Hematopoietic multipotent progenitor cell treated with erythropoietin and hydrocortisone succinate and interleukin-3 and kit ligand, for 4 days (in vitro differentiated cells): ENCODE measurements at places on chromosomes 4 and X.

- peak; percentile 36 for DNase-seq
Measured at GRCh38 chr4:185143601-185143969, 519 bp downstream of the SLC25A4 start.

- no peak for DNase-seq
Measured at GRCh38 chrX:101659601-101660063, at the start of gene ARMCX2. ARMCX2 (minus strand) TSS chrX:101659850; CDS start chrX:101657588, 2,262 bp downstream.

DNA sequence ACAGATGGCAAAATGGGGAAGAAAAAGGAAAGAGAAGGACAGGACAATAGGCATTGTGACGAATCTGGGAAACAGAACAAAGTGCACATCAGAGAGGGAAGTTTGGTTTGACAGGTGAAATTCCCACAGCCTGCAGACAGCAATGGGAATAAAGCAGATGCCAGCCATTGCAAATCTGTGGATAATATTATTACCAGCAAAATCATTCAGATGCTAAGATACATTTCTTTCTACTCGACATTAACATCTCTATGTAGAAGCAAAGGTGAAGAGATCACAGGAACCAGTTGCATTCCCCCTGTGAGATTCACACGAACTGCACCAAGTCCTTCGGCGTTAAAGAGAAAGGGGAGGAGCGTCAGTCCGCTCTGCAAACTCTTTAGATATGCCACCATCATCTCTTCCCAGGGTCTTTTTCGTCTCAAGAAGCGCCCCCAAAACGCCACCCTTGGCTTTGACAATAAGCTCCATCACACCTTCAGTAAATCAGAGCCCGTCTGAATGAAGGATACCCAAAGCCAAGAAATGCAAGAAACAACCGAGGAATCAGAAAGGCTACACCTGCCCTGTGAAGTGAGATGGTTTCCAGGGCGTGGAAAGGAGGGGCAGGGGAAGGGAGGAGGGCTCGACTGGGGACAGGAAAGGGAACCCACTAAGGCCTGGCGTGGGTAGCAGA lies 1.9 kb downstream of the NEUROG2 start:
- DNase-seq = no peak

- DNase-seq = no peak
Measured at GRCh38 chr4:80611678-80611979, 276.1 kb downstream of the CFAP299 start.

- no peak for DNase-seq
Measured at GRCh38 chrX:22795671-22796070, 204.1 kb upstream of the DDX53 start.

GRCh38 chr4:960636-961350 lies 12.6 kb downstream of the DGKQ start:
- no peak for DNase-seq

DNA sequence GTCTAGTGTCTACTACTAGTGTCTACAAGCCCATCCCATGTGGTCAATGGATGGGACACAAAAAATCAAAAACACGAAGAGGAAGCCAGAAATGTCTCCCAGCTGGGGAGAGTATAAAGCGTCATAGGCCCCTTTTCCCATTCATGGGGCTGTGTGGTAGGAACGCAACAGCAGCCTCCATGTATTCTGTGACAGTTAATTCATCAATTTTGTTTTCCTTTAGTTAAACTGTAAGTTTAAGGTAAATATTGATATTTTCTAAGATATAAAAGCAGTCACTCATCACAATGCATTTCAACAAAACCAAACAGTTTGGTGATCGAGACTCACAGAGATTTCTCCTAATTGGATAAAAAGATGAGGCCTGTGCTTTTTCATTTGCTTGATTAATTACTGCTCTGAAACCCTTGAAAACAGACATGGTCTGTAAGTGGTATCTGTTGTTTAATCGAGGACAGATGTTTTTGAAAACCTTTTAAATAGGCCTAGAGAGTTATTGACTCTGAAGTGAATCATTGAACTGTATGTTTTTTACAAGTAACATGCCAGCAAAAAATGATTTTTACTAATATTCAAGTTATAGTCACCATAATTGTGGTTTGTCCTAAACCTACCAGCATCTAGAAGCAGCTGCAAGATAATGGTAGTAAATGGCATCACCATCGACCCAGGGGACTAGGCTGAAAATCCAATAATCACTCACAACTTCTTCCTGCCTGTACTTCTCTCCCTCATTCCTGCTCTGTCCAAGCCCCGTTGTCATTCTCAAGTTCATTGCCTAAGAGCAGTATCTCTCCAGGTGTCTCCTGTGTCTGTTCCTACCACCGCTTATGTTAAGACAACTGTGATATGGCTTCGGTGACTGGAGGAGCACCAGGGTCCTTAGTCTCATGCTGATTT lies 87.7 kb upstream of the SHISA3 start:
- no peak for DNase-seq

GRCh38 chr4:8235224-8235623 lies 34.3 kb upstream of the HTRA3 start:
- DNase-seq = no peak

- peak; percentile 13 for DNase-seq
Measured at GRCh38 chrX:134469486-134469885, 9.5 kb downstream of the HPRT1 start.

GRCh38 chrX:47232803-47233332 lies at the start of gene USP11:
USP11 (plus strand) TSS chrX:47233009; CDS start chrX:47233044, 35 bp downstream.
- peak; percentile 87 for DNase-seq

DNA sequence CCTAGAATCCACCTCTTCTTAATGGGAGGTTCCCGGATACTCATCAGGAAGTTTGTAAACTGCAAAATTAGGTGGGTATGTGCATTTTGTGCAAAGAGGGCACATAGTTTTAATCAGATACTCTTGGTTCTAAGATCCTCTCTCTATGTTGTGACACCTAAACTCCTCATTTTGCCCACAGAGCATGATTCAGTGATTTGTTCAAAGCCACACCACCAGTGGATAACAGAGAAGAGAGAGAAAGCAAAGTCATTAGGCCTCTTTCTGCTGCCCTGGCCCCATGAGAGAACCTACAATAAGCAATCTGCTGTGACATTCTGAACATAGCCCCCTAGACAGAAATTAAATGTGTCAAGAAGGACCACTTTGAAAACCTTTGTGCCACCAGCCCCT lies 72.3 kb upstream of the STIM2 start:
- DNase-seq = peak; percentile 36

DNA sequence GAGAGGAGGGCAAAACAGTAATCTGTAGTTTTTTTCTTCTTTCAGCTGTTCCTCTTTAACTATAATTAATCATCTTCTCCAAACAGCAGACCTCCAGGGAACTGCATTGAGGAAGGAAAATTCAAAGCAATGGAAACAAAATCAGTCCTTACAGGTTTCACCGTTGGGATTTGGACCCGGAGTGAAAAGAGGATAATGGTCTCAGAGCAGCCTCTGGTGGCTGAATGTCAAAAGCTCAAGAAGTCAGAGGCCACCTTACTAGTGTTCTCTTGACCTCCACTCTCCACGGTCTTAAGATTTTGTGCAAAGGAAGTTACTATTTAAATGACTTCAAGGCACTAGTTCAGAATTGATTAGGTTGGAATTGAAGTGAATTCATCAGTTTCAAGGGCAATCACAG lies 16.0 kb upstream of the MID1 start:
- DNase-seq = peak; percentile 30

DNA sequence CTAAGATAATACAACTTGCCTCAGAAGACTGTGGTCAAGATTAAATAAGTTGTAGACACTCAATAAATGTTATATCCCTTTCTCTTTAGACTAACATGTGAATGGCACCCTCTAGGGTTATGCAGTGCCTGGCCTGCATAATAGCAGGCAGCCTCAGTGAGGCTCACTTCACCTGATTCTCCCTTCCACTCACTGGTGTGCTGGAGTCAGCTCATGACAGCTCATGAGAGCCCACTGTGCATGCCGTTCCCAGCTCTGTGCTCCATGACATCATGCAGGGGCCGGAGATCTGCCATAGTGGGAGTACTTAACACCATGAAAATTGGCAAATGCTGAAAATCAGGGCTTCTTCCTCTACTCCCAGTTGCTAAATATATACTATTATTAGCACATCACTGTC lies 64.5 kb downstream of the TEC start:
- no peak for DNase-seq

GRCh38 chr4:74096265-74096980 lies 2.6 kb downstream of the CXCL2 start:
- DNase-seq = peak; percentile 60

GRCh38 chr4:16123356-16124084 lies 39.7 kb upstream of the PROM1 start:
- no peak for DNase-seq

GRCh38 chrX:45740291-45740690 lies 539.6 kb upstream of the DIPK2B start:
- no peak for DNase-seq

- no peak for DNase-seq
Measured at GRCh38 chr4:87529187-87529586, at the start of gene SPARCL1. SPARCL1 (minus strand) TSS chr4:87529376; CDS start chr4:87499574, 29,802 bp downstream.

- no peak for DNase-seq
Measured at GRCh38 chr4:36422607-36423006, 141.2 kb downstream of the DTHD1 start.

GRCh38 chr4:65023883-65024670 lies 614.8 kb upstream of the TECRL start:
- peak; percentile 34 for DNase-seq

DNA sequence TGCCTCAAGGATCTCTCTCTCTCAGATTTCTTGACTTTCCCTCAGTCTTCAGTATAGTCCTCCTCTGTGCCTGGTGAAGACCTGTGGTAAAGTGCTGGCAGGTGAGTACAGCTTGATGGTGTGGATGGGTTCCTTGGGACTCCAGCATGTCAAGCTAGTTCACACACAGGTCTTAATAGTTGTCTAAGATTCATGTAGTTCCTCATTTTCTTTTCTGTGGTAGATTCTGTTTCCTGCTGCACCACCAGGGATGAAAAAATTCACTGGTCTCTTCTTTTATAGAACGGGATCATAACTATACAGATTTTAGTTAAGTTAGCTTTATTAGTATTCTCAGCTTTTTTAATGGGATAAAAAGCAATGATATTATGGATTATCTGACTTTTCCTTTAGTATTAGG lies 32.5 kb upstream of the PAQR3 start:
- peak; percentile 46 for DNase-seq
